Stimulated activated CD4-positive, alpha-beta T cell treated with anti-CD3 and anti-CD28 coated beads, Interleukin-1b, Interleukin-23, amount 100 ng/mL, for 1 hour (primary cell): ENCODE measurements at places on chromosomes 3 and 15.

DNA sequence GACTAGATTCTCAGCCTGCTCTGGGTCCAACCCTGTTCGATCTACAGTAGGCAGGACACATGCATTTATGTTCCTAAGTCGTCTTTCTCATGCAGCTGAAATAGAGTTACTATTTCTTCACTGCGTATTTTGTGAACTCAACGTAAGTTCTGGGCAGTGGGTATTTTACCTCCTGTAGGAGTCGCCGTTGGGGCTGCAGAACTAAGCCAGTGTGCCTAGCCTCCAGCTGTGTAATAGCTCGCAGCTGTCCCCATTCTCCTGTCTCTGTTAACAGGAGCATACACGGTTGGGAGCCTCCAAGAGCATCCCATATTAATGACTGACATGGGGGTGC is 58.4 kb upstream of the HRH1 start:
- no peak for DNase-seq

- no peak for DNase-seq
Observed at GRCh38 chr3:52872245-52872644, 25.1 kb downstream of the STIMATE start.

GRCh38 chr3:128007033-128007424 is 45.2 kb upstream of the SEC61A1 start:
- DNase-seq: no peak

DNA sequence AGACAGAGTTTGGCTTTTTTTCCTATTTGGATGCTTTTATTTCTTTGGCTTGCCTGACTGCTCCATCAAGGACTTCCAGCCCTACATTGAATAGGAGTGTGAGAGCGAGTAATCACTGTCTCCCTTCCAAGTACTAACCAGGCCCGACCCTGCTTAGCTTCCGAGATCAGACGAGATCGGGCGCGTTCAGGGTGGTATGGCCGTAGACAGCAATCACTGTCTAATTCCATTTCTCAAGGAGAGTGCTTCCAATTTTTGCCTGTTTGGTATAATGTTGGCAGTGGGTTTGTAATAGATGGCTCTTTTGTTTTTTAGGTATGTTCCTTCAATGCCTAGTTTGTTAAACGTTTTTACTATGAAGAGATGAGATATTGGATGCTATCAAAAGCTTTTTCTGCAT is 125.0 kb upstream of the PEX5L start:
- no peak for DNase-seq

DNA sequence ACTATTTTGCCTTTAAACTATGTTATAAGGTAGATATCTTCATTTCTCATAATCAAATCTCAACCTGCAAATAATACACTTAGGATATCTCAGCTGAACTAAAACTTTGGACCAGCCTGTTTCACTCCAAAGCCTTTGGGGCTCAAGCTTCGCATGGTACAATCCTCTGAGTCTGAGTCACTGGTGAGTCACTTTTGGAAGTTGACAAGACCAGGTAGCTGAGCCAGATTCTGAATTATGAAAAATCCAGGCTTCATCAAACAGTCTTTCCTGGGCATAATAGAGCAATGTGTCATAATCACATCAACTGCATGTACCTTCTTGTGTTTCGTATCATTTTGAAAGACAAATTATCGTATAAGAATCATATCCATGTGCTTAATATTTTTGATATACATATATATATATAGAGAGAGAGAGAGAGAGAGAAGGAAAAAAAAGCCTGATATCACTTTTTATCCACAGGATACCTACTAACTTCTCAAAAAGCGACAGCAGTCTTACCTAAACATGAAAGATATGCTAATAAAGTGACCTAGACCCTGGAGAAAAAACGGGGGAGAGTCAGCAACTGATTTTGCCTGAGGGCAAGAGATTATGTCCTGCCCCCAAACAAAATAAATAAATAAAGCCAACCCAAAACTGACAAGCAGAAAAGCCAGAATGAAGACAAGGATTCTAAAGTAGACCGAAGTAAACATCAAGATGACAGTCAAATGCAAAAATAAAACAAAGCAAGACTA is 263.9 kb upstream of the TGFBR2 start:
- DNase-seq: no peak

- no peak for DNase-seq
Observed at GRCh38 chr3:9770276-9770812, 597 bp upstream of the CAMK1 start.

GRCh38 chr3:126734106-126734723 is 30.2 kb downstream of the CHCHD6 start:
- no peak for DNase-seq
